Dermis blood vessel endothelial cell (primary cell): ENCODE measurements at places on chromosomes 12 and 14. TPM values are rescaled to one million over a fixed set of nuclear protein-coding genes. Genes with fewer than 3 reads are reported as not detected.

DNA sequence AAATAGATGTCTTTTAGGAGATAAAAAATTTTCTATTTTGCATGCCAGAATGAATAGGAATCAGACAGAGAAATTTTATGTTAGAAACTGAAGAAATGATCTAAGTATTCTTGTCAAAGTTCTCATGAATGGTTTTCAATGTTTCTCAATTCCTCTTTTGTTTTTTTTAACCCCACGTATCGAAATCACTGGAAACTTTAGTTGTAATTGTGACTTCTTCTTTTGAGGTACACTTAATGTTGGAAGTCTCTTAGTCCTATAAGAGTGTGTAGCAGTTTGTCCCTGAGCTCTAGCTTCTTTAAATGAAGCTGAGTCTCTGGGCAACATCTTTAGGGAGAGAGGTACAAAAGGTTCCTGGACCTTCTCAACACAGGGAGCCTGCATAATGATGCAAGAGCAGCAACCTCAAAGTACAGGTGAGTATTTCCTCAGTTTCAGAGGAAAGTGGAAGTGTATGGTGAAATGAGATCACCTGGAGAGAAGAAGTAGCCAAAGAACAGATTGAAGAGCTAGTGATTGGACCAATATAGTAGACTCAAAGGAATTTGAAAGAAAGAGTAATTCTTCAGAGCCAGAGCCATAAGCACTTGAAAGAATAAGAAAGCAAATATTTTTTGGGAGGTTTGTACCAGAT lies at the start of gene CLEC6A:
Gene CLEC6A, plus strand, starts transcription at position 236 of the 634 bp plus-strand sequence. Its CDS starts 150 bp downstream, at position 386.
- no peak for DNase-seq

DNA sequence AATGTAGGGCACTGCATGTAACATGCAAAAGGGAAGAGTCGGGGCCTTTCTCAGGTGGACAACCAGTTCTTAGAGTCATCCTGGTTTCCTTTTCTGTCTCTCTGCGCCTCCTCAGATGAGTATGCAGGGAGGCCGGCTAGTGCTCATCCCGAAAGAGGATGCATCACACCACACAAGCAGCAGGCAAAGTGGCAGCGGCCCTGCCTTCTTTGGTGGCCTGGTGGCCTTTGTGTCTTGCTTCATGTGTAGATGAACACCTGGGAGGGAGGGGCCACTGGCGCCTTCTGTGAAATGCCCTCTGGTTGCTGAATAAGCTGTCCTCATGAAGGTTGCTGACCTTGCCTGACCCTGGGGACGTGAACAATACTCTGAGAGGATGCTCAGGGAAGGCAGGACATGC lies 18.0 kb downstream of the SLC24A4 start:
- no peak for DNase-seq

- DNase-seq, result no peak
Measured at GRCh38 chr12:98741556-98742265, 96.6 kb downstream of the APAF1 start.

GRCh38 chr12:59484575-59484974 lies 111.3 kb upstream of the SLC16A7 start:
- no peak for DNase-seq

GRCh38 chr12:129520739-129521138 lies 383.1 kb downstream of the TMEM132D start:
- no peak for DNase-seq

DNA sequence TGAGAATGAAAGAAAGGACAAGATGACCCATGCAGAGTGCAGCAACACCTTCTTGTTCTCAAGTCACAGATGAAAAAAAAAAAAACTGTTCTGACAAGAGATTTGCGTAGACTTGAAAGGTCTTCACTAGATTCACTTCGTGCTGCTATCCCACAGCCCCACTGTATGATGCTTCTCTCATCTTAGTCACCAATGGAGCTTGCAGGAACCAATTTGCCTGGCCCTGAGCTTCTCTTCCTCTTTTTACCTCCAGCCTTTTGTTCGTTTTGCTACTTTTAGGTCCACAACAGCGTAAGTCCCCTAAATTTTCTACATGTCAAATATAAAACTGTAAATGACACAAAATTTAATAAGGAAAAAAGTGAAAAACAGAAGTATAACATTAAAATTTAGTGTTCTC lies 107.9 kb upstream of the NAP1L1 start:
- no peak for DNase-seq

- peak; percentile 58 for DNase-seq
Measured at GRCh38 chr12:66279123-66279712, 23.1 kb upstream of the HELB start.

GRCh38 chr12:44369998-44370397 lies 506.1 kb downstream of the NELL2 start:
- DNase-seq, result no peak

DNA sequence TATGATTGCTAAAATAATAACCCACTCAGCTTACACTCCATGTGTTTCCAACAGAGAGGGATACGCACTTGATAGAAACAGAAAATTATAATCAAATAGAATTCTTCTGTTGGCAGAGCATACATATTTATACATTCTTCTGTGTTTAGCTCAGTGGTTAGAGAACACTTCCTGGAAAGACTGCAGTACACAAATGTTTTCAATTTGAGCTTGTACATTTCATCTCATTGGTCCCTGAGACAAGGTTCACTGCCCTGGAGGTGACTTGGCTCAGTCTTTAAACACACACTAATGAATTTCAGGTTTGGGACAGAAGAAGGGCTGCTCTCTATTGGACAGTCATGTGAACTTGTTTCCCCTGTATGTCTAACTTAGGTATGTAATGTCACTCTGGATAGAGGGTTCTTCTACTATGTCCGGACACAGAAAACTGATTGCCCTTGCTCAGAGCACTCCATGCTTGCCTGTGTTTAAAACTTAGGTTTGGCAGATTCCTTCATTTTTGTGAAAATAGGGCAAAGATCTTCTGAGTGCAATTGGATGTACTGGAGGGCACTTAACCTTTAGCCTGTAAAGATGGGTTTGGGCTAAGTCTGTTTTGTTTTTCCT lies 22.9 kb downstream of the PROX2 start:
- peak; percentile 15 for DNase-seq

DNA sequence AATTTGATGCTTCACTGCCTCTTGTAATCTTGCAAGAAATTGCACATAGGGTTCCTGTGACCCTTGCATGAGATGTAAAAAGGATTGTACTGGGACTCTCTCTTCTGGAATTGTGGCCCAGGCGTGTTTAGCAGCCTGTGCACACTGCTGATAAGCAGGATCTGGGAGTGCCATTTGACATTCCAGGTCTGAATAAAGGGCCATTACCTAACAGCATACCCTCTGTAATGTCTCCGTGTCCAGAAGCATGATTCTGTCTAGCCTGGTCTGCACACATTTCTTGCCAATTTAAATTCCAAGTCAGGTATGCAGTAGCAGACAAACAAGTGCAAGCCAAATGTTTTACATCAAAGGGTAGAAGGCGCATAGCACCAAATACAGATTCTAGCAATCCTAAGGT lies 18.1 kb upstream of the MAPKAPK5 start:
- DNase-seq, result no peak

- no peak for DNase-seq
Measured at GRCh38 chr14:101561145-101561896, at the start of gene DIO3. Gene DIO3 (plus strand): TSS chr14:101561495.

- no peak for DNase-seq
Measured at GRCh38 chr14:85175556-85175955, 354.4 kb upstream of the FLRT2 start.

DNA sequence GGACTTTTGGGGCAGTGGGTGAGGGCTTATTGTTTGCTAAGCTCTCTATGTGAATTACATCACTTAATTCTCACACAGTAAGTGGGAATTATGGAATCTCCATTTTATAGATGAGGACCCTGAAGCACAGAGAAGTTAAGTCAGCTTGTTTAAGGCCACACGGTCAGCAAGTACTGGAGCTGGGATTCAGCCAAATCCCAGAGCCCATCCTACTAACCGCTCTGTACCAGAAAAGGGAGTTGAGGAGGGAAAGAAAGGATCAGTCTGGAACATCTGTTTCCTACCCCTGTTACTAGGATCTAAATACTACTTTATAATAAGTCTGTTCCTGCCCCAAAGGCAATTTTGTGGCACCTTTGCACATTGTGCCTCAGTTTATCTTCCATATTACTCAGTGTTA lies 42.6 kb downstream of the PPFIBP1 start:
- DNase-seq, result no peak

DNA sequence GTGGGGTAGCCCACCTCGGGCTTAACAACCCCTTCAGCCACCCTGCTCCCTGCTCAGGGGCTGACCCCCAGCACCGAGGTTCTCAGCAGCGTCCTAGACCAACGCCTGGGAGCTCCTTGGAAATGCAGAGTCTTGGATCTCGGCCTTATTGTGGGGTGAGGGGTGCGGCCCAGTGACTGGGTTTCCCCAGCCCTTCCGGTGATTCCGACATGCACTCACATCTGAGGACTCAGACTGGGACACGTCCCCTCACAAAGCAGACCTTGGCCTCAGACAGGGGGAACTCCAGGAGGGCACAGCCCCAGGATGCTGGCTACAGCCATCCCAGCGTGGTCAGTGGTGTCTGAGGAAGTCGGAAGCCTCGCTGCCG lies 117.7 kb downstream of the RFLNA start:
- DNase-seq, result no peak

- DNase-seq, result peak; percentile 84
Measured at GRCh38 chr12:55736780-55737580, 5.9 kb upstream of the GDF11 start.

- peak; percentile 6 for DNase-seq
Measured at GRCh38 chr12:78802593-78802992, 62.0 kb upstream of the SYT1 start.

GRCh38 chr12:93622485-93622884 lies 50.0 kb downstream of the SOCS2 start:
- DNase-seq, result peak; percentile 21

DNA sequence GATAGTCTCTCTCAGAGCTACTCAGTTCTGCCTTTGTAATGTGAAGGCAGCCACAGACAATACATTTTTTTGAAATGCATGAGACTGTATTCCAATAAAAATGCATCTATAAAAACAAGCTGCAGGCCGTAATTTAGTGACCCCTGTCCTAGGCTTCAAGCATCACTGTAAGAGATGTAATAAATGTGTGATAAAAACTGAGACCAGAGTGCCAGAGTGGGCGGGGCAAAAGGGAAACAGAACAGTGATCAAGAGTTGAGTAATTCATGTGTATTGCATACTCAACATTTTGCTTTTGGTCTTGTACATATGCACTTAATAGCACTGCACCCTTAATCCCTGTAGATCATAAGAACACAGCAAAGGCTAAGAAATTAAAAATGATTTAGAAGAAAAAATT lies 743.5 kb downstream of the DIO2 start:
- no peak for DNase-seq

DNA sequence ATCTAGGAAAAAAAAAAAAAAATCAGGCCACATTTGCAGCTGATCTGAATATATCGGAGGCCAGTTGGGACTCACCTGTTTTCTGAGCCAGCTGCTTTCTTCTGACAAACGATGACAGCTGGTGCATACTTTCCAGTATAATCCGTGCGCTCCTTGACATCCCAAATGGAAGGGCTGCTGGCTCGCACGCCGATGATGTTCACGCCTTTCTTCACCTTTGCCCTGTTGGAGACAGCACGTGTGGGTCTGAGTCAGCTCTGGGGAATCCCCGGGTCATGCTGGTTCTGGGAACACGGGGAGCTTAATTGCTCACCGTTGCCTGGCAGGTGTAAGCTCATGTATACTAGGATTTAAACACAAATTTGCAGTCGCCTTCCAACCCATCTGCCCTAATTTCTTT lies 372.8 kb downstream of the TMEM132D start:
- DNase-seq, result no peak

DNA sequence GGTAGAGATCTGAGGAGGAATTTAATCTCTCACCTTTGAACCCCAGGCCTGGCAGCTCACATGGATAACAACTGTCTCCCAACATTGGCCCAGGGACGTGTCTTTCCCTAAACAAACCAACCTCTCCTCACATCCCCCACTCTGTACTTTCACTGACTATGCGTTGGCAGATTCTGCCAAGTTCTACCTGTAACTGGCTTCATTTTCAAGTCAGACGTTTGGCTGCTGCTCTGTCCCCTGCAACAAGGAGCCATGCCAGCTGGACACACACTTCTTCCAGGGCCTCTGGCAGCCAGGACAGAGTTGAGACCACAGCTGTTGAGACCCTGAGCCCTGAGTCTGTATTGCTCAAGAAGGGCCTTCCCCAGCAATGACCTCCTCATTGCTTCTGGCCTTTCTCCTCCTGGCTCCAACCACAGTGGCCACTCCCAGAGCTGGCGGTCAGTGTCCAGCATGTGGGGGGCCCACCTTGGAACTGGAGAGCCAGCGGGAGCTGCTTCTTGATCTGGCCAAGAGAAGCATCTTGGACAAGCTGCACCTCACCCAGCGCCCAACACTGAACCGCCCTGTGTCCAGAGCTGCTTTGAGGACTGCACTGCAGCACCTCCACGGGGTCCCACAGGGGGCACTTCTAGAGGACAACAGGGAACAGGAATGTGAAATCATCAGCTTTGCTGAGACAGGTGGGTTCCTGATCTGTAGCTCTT lies at the start of gene INHBC:
Gene INHBC, plus strand, starts transcription at position 268 of the 707 bp plus-strand sequence. Its CDS starts 103 bp downstream, at position 371.
- no peak for DNase-seq

DNA sequence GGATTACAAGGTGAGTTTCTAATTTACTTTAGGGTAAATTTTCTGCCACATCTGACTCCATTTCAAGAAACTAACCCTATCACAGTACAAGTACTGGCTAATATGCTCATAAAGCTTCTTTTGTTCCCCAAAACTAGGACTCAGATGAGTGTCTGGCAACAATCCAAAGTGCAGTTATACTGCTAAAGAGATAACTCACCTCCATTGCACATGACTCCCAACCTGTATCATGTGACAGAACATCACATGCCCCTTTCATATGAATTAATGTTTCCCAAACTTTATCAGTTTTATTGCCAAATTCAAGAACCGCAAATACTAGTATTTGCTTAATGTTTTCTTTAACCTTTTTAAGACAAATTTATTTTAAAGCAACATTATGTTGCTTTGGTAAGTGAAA lies 3.9 kb upstream of the PPP1R12A start:
- no peak for DNase-seq

The KCNMB4 gene
- total RNA-seq, result 0.34 and 0.42 TPM in 2 replicates

The PUS1 gene
- total RNA-seq, result 12.3 and 17.6 TPM in 2 replicates

The ADGRD1 gene
- total RNA-seq, result 0.17 and 0.33 TPM in 2 replicates

The KRT71 gene
- not detected in 2 replicates for total RNA-seq

The KRT79 gene
- total RNA-seq, result not detected in 2 replicates

The C1S gene
- 0.19 and 1.4 TPM in 2 replicates for total RNA-seq

The RNASE12 gene
- not detected in 2 replicates for total RNA-seq

The SRRM4 gene
- not detected in 2 replicates for total RNA-seq

The KLRG1 gene
- total RNA-seq, result 0.68 and 0.70 TPM in 2 replicates

The RFX4 gene
- total RNA-seq, result not detected in 2 replicates
